ENCODE measurements at places on chromosomes 5 and 9.
A peak's percentile ranks its signal among the peaks of the same experiment; 100 is the strongest.

- no peak for DNase-seq
Measured at GRCh38 chr5:57681942-57682341, 199.3 kb upstream of the ACTBL2 start.

DNA sequence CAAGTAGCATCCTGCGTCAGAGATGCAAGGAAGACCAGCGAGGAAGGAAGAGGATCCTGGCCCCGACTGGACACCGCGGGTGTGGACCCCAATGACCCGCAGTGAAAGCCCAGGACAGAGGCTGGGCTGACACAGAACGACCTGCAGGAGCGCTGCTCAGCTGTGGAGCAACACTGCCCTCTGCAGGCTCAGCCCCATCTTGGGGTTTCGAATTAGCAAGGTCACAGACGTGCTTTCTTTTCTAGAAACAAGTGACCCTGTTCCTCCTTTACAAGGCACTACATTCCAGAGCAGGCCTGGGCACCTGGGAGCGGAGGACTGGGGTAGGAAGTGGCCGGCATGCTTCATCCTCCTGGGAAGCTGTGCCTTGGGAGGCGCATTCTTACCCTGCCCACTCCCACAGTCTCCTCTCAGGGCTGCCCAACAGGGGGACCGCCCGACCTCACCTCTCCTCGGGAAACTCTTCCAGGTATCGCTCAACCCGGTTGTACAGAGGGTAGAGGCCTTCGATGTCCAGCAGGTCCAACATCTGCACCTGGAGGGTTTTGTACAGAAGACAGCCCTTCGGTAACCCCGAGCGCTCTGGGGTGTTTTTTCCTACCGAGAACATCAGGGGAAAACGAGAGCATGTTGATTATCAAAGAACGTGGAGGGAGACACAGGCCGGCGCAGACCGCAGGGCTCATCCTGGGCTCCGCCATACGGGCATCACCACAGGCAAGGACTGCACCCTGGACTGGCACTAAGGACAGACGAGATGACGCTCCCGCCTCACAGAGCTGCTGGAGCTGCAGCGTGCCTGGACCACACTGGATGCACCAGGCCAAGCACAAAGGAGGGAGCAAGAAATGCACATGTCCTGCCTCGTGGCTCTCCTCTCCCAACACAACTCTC, 35.0 kb downstream of the IPPK start:
- DNase-seq: peak; percentile 75

- peak; percentile 41 for DNase-seq
Measured at GRCh38 chr5:124651663-124652513, 94.6 kb downstream of the ZNF608 start.

GRCh38 chr5:27158775-27159174, 120.4 kb upstream of the CDH9 start:
- DNase-seq: no peak

DNA sequence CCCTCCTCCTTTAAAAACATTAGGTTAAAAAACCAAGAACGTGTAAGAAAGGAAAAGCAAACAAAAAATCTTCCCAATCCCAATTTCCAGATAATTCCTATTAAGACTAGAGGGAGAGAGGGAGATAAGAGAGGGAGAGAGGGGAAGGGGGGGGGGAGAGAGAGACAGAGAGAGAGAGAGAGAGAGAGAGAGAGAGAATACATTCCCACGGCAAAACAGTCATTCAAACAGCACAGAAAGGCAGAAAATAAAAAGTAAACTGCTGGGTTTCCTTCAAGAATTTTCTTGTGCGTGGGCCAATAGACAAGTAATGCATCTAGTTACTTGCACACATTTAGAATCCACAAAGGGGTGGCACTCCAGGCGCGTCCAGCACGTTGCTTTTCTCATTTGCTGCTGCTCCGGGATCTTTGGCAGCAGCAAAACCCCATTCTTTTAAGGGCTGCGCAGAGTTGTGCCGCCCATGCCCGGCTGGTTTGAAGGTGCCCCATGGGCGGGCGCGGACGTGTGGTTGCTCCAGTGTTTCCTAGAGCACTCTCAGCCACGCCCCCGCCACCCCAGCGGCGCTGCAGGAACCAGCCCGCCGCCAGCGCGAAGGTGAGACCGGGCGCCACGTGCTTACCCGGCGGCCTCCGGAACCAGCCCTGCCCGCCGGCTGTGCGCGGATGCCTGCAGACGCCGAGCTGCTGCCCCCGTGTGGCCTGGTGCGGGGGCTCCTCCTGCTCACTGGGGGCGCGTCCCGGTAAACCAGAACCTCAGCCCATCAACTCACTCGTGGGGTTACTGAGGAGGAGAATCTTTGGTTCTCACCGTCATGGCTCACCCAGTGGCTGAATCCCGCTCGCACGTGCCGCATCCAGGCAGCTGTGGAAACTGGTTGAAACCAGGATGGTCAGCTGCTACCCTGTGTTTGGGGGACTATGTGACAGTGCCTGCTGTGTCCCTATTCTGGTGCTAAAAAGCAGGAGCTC, 44.6 kb downstream of the STC2 start:
- peak; percentile 80 for DNase-seq

Measured in activated CD8-positive, alpha-beta T cell treated with anti-CD3 and anti-CD28 coated beads, Interleukin-2, amount 10 ng/mL, durations not matched to agents 7 days and 5 days (primary cell).